Stimulated activated CD8-positive, alpha-beta memory T cell treated with anti-CD3 and anti-CD28 coated beads, Interleukin-4, amount 100 ng/mL, for 1 hour (primary cell): ENCODE measurements at places on chromosomes 1 and 21.

- no peak for DNase-seq
Observed at GRCh38 chr1:5447503-5447960, 544.7 kb downstream of the NPHP4 start.

GRCh38 chr1:206833106-206833680 is 32.2 kb upstream of the IL20 start:
- DNase-seq: no peak

GRCh38 chr1:145747398-145748247 is 28.3 kb downstream of the CD160 start:
- no peak for DNase-seq

GRCh38 chr1:47507144-47507543 is 69.3 kb downstream of the FOXD2 start:
- no peak for DNase-seq

GRCh38 chr1:107683683-107684082 is 281.3 kb downstream of the VAV3 start:
- no peak for DNase-seq

DNA sequence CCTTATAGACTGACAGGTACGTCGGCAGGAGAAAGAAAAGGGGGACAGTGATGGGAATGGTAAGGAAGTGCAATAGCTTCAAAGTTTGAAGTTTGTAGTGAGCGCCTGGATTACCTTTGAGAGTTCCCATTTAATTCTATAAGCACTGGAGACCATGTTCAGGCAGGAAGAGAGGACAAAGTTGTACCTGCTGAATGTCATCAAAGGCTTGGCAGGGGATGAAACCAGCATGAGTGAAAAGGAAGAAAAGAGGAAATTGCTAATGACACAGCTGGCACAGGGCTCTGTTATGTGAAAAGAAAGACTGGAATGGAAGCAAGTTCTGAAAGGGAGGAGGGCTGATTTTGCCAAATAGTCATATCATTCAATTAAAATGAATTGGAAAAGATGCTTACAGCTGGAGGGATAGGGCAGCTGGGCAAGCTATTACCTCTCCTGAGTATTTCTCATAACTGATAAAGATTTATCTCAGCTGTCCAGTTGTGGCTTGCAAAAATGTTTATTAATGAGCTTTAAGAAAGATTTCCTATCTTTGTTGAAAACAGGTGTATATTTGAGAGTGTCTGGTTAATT is 109.2 kb downstream of the HMCN1 start:
- DNase-seq: no peak

- DNase-seq: no peak
Observed at GRCh38 chr1:56477164-56478111, 101.9 kb downstream of the PLPP3 start.

GRCh38 chr1:245099401-245099800 is 55.4 kb upstream of the KIF26B start:
- no peak for DNase-seq

- no peak for DNase-seq
Observed at GRCh38 chr1:209789245-209789644, 4.9 kb upstream of the C1orf74 start.

GRCh38 chr21:31136891-31137290 is 98.6 kb upstream of the KRTAP19-8 start:
- DNase-seq: no peak

GRCh38 chr1:19128968-19129514 is 81.0 kb downstream of the UBR4 start:
- no peak for DNase-seq

- no peak for DNase-seq
Observed at GRCh38 chr1:226938903-226939437, 1.1 kb upstream of the COQ8A start.

GRCh38 chr1:27408151-27408550 is 15.7 kb downstream of the GPR3 start:
- no peak for DNase-seq

GRCh38 chr1:55021942-55022546 is 17.3 kb upstream of the PCSK9 start:
- DNase-seq: peak; percentile 21

DNA sequence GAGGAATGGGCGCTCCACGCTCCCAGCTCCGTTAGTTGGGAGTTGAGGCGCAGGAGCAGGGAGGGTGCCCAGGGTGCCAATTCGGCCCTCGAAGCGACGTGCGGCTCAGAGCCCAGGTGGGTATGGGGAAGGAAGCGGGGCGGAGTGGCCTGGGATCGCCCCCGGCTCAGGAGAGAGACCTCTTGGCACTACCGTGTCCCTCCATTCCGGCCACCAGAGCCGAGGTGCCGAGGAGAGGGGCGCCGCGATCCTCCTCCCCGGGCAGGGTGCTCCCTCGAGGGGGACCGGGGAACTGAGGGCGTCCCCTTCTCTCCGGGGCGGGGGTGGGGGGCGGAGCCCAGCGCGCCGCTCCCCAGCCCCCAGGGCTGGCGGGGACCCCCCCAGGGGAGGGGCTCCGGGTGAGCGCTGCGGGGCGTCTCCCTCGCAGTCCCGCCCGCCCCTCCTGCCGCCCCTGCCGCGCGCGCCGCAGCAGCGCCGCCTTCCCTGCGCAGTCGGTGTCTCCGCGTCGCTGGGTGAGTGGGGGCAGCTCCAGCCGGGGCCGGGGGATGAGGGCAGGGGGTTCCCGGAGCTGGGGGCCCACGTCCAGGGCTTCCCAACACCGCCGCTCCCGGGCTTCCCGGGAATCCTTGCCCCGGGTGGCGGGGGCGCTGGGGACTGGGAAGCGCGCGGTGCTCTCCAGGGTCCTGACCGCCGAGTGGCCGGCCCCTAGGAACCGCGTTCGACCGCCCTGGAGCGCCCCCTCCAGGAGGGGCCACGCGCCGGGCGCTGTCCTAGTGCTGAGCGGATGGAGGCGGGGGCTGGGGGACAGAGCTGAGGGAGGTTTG is at the start of gene HPCA:
HPCA (plus strand) TSS at position 488 of the 824 bp plus-strand sequence. CDS start 2,408 bp downstream, outside the sequence.
- no peak for DNase-seq

- DNase-seq: no peak
Observed at GRCh38 chr1:61491497-61491896, 233.4 kb downstream of the TM2D1 start.

DNA sequence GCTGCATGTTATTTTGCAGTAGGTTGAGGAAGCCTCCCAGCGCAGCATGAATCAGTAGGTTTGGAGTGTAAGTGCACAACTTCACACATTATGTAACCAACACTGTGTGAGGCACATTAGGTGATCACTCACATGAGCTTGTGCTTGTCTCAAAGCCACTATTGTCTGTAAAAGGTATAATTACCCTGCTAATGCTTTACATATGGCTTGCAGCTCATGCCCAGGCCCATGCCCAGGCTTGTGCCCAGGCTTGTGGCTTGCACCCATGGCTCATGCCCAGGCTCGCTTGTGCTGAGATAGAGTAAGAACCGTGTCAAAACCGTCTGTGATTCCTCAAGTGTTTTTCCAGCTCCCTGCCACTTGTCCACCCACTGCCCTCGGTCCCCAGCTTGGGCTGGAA is 596.3 kb downstream of the LTN1 start:
- DNase-seq: no peak

- DNase-seq: no peak
Observed at GRCh38 chr1:57489358-57490036, 65.6 kb upstream of the DAB1 start.

- DNase-seq: no peak
Observed at GRCh38 chr1:119656410-119656955, 8.4 kb upstream of the ZNF697 start.

- DNase-seq: no peak
Observed at GRCh38 chr21:45889961-45890360, 91.6 kb upstream of the COL6A1 start.

DNA sequence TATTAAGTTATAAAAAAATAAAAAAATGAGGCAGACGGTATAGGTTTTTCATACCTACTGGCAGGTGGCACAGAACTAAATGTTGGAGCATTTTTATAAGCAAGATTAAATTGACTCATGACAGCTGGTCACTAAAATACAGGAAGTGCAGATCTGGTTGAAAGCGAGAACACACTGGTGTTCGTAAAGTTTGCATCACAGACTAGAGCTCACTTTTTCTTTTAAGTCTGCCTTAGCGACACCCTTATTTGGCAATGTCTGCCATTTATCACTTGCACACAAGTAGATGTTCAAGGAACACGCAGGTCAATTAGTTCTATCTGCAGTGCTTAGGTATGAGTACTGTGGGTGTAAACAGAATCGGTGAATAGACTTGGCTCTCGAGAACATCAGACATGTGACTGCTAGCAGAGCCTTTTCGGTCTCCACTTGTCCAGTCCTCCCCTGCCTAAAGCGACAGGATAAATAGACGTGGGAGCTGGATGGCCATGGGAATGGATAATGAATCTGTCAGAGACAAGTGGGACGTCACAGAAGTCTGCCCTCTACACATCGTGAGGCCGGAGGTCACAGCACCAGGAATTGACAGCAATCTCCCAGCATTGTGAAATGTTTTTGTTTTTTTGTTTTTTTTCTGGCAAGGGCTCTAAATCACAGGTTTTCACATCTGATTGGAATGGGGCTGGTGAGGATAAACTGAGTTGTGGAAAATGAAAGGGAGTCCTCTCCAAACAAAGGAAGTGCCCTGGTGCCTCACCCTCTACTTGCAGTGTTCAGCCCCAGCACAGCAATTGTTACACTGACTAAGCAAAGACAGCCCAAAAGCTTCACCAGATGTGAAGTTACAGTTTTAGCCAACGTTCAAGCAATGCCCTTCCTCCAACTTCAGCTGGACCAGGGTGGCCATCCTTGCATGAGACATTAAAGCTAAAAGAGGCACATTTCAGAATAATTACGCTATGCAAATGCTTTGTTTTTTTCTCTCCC is 248.9 kb downstream of the NTNG1 start:
- no peak for DNase-seq

DNA sequence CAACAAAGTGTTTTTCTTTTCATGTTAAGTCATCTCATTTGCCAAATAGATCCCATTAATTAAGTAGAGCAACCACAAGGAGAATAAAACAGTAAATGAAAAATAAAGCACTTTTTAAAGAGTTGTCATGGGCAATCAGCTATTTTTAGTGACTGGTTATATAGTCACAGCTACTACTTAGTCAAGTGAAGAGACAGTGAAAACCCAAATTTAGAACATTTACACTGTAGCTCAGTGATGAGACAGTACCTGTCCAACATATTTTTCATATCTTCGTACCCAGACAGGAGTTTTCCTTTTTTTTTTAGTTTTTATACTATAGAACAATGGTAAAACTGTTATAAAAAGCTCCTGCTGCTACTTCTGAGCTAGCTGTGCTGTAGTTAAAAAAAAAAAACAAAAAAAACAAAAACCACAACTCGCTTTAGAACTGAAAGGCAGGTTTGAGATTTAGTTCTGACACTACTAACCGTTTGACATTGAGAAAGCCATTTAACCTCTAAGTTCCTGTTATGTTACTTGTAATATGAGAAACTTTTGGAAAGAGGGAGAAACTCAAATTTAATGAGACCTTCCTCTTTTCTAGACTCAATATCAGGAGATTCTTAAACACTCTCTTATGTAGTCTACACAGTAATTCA is 777.5 kb downstream of the ADGRL2 start:
- no peak for DNase-seq

GRCh38 chr1:150931773-150932172 is 5.6 kb downstream of the SETDB1 start:
- no peak for DNase-seq

DNA sequence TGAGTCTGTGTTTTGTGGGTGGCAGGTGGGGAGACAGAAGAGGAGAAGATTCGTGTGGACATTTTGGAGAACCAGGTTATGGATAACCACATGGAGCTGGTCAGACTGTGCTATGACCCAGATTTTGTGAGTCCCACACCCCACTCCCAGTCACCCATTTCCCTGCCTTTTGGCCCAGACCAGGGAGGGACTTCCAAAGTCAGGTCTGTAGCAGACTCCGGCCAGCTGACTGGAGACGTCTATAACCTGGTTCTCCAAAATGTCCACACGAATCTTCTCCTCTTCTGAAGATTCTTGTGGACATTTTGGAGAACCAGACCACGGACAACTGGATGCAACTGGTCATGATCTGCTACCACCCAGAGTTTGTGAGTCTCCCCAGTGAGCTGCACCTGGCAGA is 1.6 kb downstream of the GSTM5 start:
- DNase-seq: no peak

DNA sequence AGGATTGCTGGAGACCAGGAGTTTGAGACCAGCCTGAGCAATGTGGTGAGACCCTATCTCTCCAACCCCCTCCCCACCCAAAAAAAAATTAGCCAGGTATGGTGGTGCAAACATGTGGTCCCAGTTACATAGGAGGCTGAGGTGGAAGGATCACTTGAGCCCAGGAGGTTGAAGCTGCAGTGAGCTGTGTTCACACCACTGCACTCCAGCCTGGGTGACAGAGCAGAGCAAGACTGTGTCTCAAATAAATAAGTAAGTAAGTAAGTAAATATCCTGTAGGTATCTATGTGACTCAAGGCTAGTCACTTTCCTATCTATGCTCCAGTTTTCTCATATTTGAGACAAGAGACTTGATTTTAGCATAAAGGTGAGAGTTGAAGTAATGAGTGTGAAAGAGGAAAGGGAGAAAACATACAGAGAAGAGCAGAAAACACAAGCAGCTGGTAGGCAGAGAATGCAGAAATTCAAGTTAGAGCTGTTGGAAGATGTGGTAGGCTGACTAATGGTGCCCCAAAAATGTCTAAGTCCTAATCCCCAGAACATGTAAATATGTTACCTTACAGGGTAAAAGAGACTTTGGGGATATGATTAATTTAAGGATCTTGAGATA is 7.5 kb downstream of the PPP1R12B start:
- DNase-seq: no peak

DNA sequence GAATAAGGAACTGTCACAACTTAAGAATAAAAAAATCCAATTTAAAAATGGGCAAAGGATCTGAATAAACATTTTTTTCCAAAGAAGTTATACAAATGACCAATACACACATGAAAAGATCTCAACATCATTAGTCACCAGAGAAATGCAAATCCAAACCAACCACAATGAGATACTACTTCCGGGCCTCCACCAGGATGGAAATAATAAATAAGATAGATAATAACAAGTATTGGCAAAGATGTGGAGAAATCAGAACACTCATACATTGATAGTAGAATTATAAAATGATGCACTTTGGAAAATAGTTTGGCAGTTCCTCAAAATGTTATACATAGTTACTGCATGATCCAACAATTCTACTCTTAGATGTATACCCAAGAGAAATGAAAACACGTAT is 18.7 kb downstream of the ZSWIM5 start:
- no peak for DNase-seq

DNA sequence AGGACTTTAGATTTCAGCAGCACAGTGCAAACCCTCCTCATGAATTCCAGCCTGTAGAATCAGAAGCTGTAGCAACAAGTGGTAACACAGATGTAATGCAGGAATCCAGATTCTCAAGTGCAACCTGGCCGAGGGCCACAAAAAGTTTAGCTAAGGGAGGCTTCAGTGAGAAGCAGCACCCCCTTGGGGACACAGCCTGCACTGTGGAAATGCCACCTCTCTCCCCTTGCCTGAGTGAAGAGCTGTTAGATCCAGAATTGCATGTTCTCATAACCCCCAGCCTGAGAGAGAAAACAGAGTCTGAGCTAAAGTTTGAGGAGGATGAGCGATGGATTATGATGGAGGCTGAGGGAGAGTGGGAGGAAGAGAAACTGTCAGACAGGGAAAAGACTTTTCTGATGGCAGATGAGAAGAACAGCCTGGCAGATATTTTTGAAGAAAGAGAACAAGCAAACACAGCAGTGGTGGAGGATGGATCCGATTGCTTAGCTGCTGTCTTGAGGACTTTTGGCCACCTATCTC is 80.5 kb upstream of the BMP8A start:
- no peak for DNase-seq
